ENCODE measurements at places on chromosomes 13 and 19. TPM values are rescaled to one million over a fixed set of nuclear protein-coding genes. Genes with fewer than 3 reads are reported as not detected.

TLE2 gene
- 6.3 TPM for total RNA-seq

KIR3DL1 gene
- not detected for total RNA-seq

SIAH3 gene
- 0.18 TPM for total RNA-seq

PRODH2 gene
- not detected for total RNA-seq

ZNF8 gene
- total RNA-seq, result 4.4 TPM

CNFN gene
- not detected for total RNA-seq

All from activated CD4-positive, alpha-beta T cell treated with anti-CD3 and anti-CD28 coated beads for 36 hours (primary cell).